ENCODE measurements at places on chromosomes 6 and 20. TPM values are rescaled to one million over a fixed set of nuclear protein-coding genes. Genes with fewer than 3 reads are reported as not detected.

NKAIN4 gene
- not detected for total RNA-seq

GRCh38 chr6:113065611-113066010, 718.5 kb downstream of the RFPL4B start:
- H3K4me3 ChIP-seq, result no peak overlapping the region
- no peaks in the 10 kb centered on the region for H3K36me3 ChIP-seq
- H3K4me1 ChIP-seq, result no peaks in the 10 kb centered on the region
- peak; percentile 26 for DNase-seq
- H3K27ac ChIP-seq, result no peak overlapping the region

NKAIN2 gene
- 0.32 TPM for total RNA-seq

GMPR gene
- total RNA-seq, result 123 TPM

DNA sequence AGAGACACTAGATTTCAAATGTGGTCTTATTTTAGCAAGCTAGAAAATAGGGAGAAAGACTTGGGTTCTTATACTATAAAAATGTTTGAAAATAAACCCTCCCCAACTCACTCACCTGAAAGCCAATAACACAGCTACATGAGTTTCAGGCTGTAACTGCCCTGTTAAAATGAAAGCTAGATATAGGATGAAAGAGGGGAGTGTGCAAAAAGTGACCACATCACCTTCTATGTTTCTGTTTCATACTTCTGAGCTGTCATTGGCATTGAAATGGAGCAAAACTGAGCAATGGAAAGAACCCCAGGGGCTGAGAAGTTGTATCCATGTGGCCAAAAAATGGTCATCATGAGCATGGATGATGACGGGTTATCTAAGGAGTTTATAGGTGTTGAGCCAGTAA, 148.1 kb upstream of the TENT5A start:
- no peaks in the 10 kb centered on the region for H3K27me3 ChIP-seq
- H3K4me3 ChIP-seq, result no peak overlapping the region
- H3K4me1 ChIP-seq, result peaks cover 5% of the 10 kb centered on the region
- no peaks in the 10 kb centered on the region for H3K36me3 ChIP-seq

LAMA2 gene
- 280 TPM for total RNA-seq

DNA sequence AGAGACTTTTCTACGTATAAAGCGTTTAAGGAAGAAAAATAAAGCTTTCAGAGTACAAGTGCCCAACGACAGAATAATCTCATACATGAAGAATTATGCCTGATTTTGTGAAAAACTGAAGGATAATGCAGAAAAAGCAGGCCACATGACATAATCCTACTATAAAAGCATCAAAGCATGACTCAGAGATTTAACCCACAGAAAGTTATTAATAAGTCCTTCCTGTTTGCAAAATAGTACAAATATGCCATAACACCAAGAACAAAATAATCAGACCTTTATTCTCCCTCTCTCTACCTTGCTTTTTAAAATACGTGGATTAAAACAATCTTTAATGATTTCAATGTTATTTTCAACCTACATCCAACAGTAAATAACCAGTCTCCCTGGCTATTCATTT, 118.6 kb upstream of the BCLAF1 start:
- H3K27ac ChIP-seq, result no peak overlapping the region
- no peaks in the 10 kb centered on the region for H3K27me3 ChIP-seq
- H3K4me1 ChIP-seq, result peaks cover 22% of the 10 kb centered on the region
- no peaks in the 10 kb centered on the region for H3K36me3 ChIP-seq
- no peak overlapping the region for H3K4me3 ChIP-seq
- no peak for DNase-seq

BIRC7 gene
- total RNA-seq, result 0.21 TPM

GRCh38 chr6:40661726-40662125, 74.6 kb upstream of the LRFN2 start:
- no peak overlapping the region for H3K27ac ChIP-seq
- no peak for DNase-seq
- no peaks in the 10 kb centered on the region for H3K4me1 ChIP-seq

- no peaks in the 10 kb centered on the region for H3K27me3 ChIP-seq
- H3K36me3 ChIP-seq, result no peaks in the 10 kb centered on the region
- H3K27ac ChIP-seq, result no peak overlapping the region
- no peaks in the 10 kb centered on the region for H3K4me1 ChIP-seq
Measured at GRCh38 chr6:141976994-141977393, 155.7 kb upstream of the GJE1 start.

DNA sequence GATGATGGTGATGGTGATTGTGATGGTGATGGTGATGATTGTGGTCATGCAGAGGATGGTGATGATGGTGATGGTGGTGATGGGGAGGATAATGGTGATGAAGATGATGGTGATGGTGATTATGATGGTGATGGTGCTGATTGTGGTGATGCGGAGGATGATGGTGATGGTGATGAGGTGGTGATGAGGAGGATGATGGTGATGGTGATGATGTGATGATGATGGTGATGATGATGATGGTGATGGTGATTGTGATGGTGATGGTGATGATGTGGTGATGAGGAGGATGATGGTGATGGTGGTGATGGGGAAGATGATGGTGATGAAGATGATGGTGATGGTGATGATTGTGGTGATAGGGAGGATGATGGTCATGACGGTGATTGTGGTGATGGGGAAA, 333.7 kb downstream of the CDH4 start:
- H3K4me3 ChIP-seq, result no peak overlapping the region
- no peaks in the 10 kb centered on the region for H3K4me1 ChIP-seq
- no peaks in the 10 kb centered on the region for H3K36me3 ChIP-seq

DNA sequence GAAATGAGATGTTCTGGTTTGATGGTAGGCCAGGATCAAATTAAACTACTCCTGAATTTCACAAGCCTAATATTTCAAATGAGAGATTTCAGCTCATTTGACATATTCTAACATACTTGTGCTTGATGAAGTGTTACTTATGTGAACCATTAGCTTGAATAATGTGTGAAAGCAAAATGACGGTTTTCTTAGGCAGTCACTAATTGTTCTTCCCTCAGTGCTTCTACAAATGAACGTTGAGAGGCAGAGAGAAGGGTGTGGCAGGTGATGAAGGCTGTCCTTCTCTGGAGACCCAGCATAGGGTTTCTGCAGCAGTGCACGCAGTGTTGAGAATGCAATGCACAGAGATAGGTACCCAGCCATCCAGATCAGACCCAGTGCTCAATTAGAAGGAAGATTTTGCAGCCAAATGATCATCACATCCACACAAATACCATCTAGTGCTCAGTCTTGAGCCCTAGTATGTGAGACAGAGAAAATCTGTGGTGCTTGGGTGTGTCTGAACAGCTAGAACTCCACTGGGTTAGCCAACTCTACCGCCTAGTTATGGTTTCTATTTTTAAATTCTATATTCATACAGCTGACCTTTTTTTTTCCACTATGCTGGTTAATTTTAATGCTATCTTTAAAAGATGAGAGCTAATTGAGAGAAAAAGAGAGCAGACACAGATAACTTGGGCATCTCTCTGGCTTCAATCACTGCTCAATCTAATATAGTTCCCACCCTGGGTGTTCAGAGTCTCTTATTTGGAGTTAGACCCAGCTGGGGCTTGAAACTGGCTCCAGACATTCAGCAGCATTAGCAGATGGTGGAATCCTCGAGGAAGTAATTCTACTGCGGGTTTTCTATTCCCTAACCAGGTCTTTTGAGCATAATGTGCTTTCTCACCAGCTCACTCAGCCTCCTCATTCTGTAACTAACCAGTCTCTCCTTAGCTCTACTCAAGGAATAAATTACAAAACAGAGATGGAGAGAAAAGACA, 4.4 kb upstream of the MYLIP start:
- H3K4me3 ChIP-seq, result no peak overlapping the region
- no peaks in the 10 kb centered on the region for H3K27me3 ChIP-seq
- H3K36me3 ChIP-seq, result no peaks in the 10 kb centered on the region
- DNase-seq, result no peak

DNA sequence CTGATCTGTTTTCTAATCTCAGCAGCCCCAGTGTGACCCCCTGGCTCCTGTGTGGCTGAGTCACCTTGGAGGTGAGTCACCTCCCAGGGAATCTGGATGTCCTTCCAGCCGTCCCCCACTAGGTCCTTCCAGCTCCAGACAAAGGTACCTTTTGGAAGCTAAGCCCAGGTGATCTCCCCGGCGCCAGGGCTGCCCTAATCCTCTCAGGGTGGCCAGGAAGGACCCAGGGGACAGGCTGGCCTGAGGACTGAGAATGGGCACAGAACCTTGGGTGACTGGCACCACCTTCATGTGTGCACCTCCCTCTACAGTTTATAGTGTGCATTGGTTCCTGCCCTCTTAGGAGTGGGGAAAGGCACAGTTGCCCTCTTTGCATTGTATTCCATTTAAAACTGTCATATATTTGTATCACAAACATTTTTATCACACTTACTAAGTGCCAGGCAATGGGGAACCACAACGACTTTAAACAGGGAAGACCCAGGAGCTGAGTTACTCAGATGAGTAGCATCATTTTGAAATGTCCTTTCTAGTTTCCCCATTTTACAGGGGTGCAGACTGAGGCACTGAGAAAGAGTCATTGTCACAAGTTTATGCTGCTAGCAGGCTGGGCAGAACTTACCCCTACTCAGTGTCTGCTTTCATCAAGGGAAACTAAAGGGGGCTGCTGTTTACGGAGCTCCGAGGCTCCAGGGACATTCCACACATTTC, 2.6 kb upstream of the BPIFB4 start:
- H3K27me3 ChIP-seq, result peaks cover 14% of the 10 kb centered on the region
- H3K4me1 ChIP-seq, result no peaks in the 10 kb centered on the region
- DNase-seq, result no peak
- H3K4me3 ChIP-seq, result no peak overlapping the region
- no peak overlapping the region for H3K27ac ChIP-seq

- no peak overlapping the region for H3K4me3 ChIP-seq
- H3K36me3 ChIP-seq, result no peaks in the 10 kb centered on the region
- H3K4me1 ChIP-seq, result no peaks in the 10 kb centered on the region
- DNase-seq, result no peak
- no peaks in the 10 kb centered on the region for H3K27me3 ChIP-seq
- no peak overlapping the region for H3K27ac ChIP-seq
Measured at GRCh38 chr6:161750686-161751085, 476.8 kb upstream of the AGPAT4 start.

GRCh38 chr6:44704240-44705150, 317.0 kb downstream of the CDC5L start:
- DNase-seq, result no peak
- no peaks in the 10 kb centered on the region for H3K36me3 ChIP-seq
- H3K27me3 ChIP-seq, result no peaks in the 10 kb centered on the region
- no peak overlapping the region for H3K4me3 ChIP-seq
- no peak overlapping the region for H3K27ac ChIP-seq
- peaks cover 4% of the 10 kb centered on the region for H3K4me1 ChIP-seq

TMEM200A gene
- not detected for total RNA-seq

RAET1G gene
- total RNA-seq, result not detected

- peaks cover 10% of the 10 kb centered on the region for H3K4me1 ChIP-seq
- H3K27ac ChIP-seq, result no peak overlapping the region
- no peak overlapping the region for H3K4me3 ChIP-seq
- H3K27me3 ChIP-seq, result peaks cover 63% of the 10 kb centered on the region
- peak; percentile 8 for DNase-seq
Measured at GRCh38 chr20:17228624-17229061, 1.8 kb downstream of the PCSK2 start.

SRXN1 gene
- 31.1 TPM for total RNA-seq

- no peaks in the 10 kb centered on the region for H3K27me3 ChIP-seq
- no peak for DNase-seq
- H3K36me3 ChIP-seq, result no peaks in the 10 kb centered on the region
- H3K4me3 ChIP-seq, result no peak overlapping the region
- H3K27ac ChIP-seq, result no peak overlapping the region
- no peaks in the 10 kb centered on the region for H3K4me1 ChIP-seq
Measured at GRCh38 chr6:91852252-91852651, 1265.4 kb upstream of the MAP3K7 start.

GRCh38 chr20:24534282-24534681, 64.9 kb downstream of the SYNDIG1 start:
- H3K27ac ChIP-seq, result no peak overlapping the region
- DNase-seq, result no peak
- H3K36me3 ChIP-seq, result no peaks in the 10 kb centered on the region
- H3K4me1 ChIP-seq, result no peaks in the 10 kb centered on the region
- no peak overlapping the region for H3K4me3 ChIP-seq

DNA sequence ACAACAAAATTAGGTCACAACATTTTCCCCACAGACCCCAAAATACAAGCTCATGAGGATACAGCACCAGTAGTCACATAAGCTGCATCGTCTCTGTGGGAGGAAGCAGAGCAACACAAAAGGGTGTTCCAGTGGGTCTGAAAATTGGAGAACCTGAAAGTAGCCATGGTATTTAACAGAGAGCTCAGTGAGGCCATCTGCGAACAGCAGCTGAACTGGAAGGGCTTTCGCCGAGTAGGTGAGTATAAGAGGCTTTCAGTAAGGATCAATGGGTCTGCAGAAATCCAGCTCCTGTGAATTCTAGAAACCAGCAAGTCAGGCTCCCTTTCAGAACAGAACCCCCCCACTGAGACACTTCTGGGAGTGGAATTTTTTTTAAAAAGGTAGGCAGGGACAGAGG, 120.0 kb upstream of the RREB1 start:
- H3K36me3 ChIP-seq, result no peaks in the 10 kb centered on the region
- H3K4me3 ChIP-seq, result no peak overlapping the region

DNA sequence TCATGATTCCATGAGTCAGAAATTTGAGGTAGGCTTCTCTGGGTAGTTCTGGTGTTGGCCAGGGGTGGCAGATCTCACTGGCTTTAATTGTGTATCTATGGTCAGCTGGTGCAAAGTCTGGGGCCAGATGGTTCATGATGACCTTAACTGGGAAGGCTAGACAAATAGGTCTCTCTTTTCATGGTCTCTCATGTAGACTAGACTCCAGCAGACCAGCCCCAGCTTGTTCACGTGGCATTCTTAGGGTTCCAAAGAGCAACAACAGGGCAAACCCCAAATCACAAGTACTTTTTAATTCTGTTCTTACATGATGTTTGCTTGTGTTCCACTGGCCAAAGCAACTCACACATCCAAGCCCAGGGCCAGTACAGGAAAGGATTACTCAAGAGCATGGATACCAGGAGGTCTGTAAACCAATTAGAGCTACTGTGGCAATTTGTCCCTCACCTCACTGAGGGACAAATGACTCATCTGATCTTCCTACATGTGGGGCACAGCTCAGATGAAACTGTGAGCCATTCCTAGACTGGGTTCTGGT, 79.5 kb upstream of the PBOV1 start:
- no peak for DNase-seq
- H3K36me3 ChIP-seq, result no peaks in the 10 kb centered on the region
- H3K27ac ChIP-seq, result no peak overlapping the region
- H3K27me3 ChIP-seq, result no peaks in the 10 kb centered on the region
- no peak overlapping the region for H3K4me3 ChIP-seq

SOBP gene
- total RNA-seq, result 11.1 TPM

Measured in heart right ventricle (tissue), 16 donors.